ENCODE measurements at places on chromosomes 3 and 15.

DNA sequence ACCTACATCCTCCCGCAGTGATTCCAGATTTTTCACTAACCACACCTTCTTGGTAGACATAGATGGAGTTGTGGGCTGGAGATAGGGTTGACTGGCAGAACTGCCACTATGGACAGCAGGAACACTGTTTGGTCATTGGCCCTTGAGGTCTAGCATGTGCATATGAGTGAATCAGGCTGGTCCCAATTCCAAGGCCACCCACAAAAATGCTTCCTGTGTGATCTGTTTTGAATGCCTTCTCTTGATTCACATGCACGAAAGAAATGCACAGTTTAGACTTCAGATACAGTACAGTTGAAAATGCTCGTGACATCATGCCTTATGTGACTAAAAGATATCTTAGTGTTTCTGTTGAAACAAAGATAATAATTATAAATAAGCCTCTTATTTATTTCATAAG lies 285.8 kb upstream of the SEMA6D start:
- no peak for DNase-seq

DNA sequence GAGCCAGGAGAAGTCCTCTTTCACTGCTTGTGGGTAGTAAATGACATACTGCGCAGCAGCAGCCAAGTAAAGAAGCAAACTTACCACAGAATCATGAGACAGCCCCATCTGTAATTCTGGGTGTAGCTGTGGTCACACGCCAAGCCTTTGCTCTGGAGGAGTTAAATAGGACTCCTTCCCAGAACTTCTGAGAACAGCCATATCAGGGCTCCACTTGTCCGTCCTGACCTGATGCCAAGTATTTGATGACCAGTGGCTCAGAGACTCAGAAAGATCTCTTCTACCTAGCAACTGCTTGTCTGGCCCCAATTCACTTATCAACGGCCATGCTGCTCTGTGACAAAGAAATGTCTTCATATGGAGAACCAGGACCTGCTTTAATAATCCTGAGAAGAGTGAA lies 20.6 kb upstream of the GOLIM4 start:
- DNase-seq, result no peak

- DNase-seq, result no peak
Observed at GRCh38 chr15:30954674-30955073, 36.8 kb downstream of the MTMR10 start.

DNA sequence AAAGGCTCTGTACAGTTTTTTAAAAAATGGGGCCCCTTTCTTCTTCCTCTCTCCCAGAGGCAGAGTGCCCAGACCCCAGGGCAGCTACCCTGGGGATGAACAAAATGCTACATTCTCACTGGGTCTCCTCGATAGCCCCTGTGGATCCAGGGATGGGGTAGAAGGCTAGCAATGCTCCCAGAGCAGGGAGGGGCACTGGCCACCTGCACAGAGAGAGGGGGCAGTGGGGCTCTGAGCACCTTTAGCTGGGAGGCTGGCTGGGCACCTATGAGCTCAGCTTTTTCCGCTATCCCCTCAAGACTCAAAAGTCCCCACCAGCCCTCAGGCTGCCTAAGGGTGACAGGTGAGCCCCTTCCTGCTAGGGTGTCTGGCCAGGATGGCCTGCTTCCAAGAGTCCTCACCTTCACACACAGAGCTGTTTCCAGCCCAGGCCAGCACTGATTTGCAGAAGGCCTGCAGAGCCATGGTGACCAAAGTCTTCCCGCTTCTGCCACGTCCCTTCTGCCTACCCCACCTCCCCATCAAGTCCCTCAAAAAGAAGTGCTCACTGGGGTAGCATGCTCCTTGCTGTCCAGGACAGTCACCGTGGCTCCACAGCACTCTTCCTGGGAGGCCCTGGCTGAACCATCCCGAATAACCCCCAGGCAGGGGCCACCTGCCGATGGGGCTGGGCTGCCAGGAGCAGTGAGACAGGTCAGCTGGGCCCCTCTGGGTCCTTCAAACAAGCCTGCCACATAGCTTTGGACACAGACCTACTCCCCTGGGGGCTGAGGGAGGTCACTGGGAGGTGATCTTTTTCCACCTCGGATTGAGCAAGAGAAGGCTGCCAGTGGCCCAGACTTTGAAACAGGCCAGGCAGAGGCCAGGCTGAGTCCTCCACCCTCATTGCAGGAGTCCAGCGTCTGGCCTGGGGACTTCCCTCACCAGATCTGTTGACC lies 20.4 kb downstream of the BMF start:
- no peak for DNase-seq

- DNase-seq, result no peak
Observed at GRCh38 chr15:70801109-70801508, 37.8 kb upstream of the UACA start.

- DNase-seq, result no peak
Observed at GRCh38 chr15:77493324-77493907, 72.7 kb downstream of the HMG20A start.

- DNase-seq, result no peak
Observed at GRCh38 chr3:173983343-173983742, 585.8 kb downstream of the NLGN1 start.

DNA sequence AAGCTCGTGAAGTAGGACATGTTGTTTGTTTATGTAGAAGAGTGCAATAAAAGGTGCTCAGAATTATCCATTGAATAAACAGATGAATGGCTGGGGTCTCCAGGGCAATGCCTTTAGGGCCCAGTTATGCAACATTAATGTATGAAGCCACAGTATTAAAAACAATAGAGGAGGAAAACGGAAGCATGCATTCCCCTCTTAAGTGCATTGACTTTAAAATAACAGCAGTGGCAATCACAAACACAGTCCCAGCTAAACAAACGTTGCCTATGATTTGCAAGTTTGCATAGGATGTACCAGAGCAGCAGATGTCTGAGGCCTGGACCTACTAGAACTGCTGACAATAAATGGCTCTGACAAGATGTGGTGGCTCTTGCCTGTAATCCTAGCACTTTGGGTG lies 60.6 kb upstream of the GCNT3 start:
- no peak for DNase-seq

- no peak for DNase-seq
Observed at GRCh38 chr3:114194750-114195149, 15.9 kb upstream of the DRD3 start.

DNA sequence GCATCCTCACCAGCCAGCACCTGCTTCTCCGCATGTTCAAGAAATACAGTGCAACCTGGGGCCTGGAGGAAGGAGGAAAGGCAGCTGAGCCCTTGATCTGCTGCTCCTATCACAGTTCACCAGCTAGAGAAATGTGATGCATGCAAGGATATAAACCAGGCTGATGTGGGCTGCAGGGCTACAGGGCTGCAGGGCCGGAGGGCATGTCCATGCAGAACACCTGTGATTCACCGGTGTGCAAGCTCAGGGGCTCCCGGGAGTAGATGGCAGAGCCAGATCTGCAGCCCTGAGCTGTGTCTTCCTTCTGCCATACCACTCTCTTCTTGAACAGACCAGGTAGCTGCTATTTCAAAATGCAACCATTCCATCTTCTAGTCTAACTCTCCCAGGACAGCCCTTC lies 84.9 kb downstream of the HMG20A start:
- no peak for DNase-seq

DNA sequence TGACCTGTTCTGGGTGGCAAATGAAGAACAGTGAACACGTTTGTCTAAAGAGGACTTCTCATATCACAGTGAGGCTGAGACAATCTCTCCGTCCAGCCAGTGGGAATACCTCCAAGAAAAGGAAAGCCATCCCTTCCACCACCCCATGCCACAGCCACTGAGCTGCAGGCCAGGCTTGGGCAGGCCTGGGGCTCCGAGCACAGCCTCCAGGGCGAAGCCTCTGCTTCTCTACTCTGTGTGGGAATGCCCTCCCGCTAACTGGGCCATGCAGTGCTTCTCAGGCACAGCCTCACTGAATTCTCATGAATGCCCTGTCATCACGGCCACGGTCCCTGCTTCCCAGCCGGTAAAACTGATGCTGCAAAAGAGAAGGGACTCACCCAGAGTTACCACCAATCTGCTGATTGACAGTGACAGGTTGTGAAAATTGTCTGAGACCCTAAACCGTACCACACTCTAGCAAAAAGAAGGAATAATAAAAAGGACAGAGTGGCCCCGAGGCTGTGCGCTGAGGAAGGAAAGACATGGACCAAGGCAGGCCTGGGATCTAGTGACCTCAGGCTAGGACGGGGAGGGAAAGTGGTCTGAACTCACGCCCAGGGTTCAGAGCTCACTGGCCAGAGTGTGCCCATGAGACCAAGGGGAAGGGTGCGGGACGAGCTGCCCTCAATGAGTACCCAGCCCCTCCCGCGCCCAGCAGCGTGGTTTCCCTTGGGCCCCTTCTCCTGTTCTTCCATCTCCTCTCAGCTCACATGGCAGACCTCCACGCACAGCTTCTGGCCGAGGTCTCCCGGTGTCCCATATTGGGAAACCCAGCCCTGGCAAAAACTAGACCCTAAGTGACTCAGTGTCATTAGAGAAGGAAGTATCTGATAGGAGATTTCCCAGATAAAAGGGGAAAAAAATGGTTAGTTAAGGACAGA lies 52.8 kb downstream of the DHX30 start:
- no peak for DNase-seq

DNA sequence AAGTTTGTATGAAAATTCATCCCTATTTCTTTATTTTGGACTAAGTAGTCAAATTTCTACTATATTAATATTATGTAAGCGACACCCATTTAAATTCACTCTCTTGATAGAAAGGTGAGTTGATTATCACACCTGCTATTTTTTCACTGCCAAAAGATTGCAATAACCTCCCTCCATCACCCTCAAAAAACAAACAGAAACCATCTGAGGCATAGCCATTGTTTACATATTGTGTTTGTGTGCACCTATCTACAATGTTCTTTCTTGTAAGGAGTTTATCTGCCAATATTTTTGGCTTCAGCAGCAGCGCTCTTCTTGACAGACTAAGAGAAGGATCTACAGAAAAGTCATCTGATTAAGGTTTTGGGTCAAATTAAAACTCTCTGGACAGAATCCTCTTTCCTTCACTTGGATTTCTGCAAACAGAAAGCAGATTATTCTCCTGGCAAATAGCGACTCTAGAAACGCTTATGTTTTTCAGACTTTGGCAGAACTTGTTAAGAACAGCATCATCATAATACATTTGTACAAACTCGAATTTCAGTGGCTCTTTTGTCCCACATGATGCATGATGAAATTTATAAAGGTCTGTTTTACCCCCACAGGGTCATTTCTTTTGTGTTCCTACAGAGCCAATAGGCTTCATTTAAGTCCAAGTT lies 48.6 kb downstream of the KCNMB2 start:
- DNase-seq, result no peak

- DNase-seq, result no peak
Observed at GRCh38 chr15:42576776-42577175, 1.4 kb downstream of the STARD9 start.

GRCh38 chr3:197734667-197735318 lies 1.9 kb downstream of the RUBCN start:
- DNase-seq, result no peak
